ENCODE measurements at places on chromosomes 3 and 15.

- DNase-seq, result no peak
Measured at GRCh38 chr3:194476784-194477183, 10.0 kb downstream of the ATP13A3 start.

DNA sequence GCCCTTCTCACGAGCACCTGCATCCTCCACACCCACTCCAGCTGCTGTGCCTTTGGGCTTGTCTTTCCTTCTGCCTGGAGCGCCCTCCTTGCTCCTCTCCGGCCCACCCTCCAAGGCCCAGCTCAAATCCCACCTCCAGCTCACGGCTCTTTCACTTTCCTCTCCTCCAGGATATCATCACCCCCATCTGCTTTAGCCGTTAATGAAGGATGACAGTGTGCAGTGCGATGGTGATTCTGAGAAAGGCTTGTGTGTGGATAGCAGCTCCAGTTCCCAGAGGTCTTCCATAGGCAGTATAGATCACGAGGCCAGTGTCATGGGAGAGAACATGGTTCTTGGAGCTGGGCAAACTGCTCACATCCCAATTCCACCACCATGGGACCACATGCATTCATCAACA is 237.4 kb downstream of the TLE3 start:
- DNase-seq, result no peak

DNA sequence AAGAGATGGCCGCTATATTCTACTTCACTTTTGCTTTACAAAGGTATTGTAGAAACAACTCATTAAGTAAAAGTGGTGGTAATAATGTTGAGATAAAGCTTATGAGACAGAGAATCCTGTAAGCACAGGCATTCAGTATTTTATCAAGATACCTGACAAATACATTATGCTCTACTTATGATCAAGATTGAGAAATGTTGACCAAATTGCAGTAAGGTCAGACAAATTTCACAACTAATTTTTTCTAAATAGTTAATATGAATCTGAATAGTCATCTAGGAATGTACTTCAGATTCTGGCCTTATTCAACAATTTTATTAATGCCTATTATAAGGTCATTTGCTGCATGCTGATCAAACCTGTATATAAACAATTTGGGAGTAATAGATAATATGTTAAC is 95.1 kb upstream of the MBNL1 start:
- no peak for DNase-seq

- DNase-seq, result no peak
Measured at GRCh38 chr15:36617529-36618196, 38.2 kb downstream of the CDIN1 start.

DNA sequence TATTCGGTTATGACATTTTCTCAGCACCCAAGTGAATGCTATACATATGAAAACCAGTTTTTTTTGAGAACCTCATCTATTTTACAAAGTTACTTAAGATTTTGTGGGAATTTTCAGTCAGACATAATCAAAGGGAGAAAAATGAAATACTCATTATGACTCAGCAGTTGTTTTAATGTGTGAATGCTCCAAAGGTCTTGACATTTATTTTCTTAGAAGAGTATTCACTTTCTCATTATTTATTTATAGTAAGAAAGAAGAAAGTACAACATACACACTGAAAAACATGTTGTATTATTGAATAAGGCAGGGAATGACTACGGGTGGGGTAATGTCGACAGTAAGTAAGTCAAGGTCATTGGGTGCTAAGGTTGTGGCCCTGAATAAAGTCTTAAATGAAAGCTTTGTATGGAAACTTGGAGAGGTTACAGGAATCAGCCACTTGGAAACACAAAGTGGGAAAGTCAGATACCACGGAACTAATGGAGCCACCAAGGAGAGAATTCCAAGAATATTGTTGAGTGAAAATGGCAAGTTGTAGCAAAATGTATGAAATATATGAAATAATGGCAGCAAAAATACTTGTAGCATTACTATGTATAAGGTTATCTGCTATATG is 844.5 kb downstream of the TBL1XR1 start:
- DNase-seq, result peak; percentile 21

DNA sequence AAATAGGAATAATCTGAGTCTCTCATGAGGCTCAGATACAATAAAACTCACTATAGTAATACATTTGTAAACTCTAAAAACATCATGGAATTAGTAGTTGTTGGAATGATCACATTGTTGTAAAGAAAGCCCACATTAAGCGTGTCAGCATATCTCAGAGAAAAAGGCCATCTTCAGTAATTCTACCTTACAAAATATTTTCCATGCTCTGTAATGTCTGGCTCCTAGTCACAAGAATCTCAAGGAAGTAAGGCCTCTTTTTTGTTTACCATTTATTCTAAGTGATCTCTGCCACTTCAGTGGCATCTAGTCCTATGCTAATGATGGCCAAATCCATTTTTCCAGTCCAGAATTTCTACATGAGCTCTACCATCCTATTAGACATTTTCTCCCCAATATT is 240.2 kb upstream of the ZNF717 start:
- DNase-seq, result no peak

DNA sequence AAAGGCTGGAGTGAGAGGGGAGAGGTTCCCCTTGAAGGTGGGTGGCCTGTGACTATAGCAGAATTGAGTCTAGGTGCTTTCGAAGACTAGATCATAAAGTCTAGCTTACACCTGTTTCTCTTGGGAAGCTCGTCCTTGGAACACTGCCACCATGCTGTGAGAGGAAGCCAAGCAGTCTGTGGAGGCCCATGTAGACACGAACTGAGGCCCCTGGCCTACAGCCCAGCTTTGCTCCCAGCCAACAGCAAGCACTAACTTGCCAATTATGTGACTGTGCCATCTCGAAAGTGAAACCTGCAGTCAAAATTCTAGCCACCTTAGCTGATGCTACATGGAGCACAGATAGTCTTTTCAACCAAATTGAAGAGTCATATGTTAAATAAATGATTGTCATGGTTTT is 190.5 kb upstream of the NECTIN3 start:
- no peak for DNase-seq

GRCh38 chr3:64368257-64369020 is 143.2 kb upstream of the PRICKLE2 start:
- no peak for DNase-seq

DNA sequence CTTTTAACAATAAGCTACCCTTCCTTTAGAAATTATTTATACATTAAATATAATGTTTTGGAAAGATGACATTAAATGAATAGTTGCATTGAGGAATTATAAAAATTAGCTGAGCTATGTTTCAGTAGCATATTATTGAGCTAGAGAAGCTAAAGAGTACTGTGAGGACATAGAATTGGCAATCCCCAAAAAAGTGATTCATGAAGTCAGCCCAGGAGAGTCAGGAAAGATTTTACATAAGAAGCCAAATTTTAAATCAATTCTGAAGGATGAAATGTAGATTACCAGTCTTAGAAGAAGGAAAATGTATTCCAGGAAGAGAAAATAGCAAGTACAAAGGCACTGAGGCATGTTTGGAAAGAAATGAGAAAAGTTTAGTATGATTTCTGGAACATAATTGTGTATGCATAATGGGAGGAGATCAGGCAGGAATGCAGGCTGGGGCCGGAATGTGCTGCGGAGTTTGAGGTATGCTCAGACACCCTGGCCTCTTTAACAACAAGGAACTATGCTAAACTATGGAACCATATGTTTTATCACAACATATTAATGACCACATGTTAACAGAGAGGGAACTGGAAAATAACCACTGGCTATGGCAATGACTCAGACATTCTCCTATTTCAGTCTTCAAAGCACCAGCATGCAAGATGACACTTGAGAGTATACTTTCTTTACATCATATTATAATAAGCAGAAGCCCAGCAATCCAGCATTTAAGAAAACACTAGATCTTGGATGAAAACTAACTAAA is 103.3 kb upstream of the COL8A1 start:
- DNase-seq, result peak; percentile 30

DNA sequence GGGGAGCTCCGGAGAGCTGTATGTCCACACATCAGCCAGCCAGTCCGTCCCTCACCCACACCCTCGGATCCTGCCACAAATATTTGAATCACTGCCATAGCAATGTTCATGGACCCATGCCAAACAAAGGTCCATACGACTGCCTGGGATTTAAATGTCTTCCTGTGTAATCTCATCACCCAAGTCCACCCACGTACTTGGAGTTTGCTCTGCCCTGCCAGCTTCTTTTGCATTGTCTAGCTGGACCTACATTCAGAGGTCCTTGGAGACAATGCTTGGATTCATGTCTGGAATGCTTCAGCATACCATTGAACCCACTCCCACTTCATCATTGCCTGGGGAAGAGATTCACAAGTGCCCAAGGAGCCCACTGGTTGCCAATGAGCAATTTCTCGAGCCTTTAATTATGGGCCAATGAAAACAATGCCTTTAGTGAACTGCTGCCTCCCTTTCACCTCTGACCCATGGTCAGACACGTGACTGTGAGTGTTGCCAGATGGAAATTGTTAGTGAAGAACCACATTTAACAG is 90.4 kb upstream of the PHLDB2 start:
- peak; percentile 93 for DNase-seq

DNA sequence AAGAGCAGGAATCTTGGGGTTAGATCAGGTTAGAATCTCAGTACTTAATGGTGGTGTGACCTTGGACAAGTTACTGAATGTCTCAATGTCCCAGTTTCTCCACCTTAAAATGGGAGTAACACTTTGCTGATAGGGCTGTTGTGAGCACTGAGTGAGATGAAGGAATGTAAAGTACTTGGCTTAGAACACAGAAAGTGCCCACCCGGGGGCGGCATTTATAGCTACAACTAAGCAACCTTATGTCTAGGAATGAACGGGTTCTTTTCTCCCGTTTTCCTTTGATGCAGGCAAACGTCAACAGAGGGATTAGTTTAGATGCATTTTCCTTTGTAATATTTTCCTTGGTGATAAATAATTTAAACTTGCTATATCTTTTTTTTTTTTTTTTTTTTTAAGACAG is 176.6 kb downstream of the USP13 start:
- no peak for DNase-seq

GRCh38 chr3:13582366-13583250 is 33.7 kb downstream of the FBLN2 start:
- no peak for DNase-seq

GRCh38 chr3:193779933-193780332 is 186.9 kb downstream of the OPA1 start:
- DNase-seq, result no peak

- DNase-seq, result no peak
Measured at GRCh38 chr3:154356009-154356408, 31.7 kb upstream of the DHX36 start.

GRCh38 chr3:32310918-32311839 is 72.7 kb downstream of the CMTM8 start:
- no peak for DNase-seq

- no peak for DNase-seq
Measured at GRCh38 chr15:68551296-68551635, 27.5 kb upstream of the CORO2B start.

DNA sequence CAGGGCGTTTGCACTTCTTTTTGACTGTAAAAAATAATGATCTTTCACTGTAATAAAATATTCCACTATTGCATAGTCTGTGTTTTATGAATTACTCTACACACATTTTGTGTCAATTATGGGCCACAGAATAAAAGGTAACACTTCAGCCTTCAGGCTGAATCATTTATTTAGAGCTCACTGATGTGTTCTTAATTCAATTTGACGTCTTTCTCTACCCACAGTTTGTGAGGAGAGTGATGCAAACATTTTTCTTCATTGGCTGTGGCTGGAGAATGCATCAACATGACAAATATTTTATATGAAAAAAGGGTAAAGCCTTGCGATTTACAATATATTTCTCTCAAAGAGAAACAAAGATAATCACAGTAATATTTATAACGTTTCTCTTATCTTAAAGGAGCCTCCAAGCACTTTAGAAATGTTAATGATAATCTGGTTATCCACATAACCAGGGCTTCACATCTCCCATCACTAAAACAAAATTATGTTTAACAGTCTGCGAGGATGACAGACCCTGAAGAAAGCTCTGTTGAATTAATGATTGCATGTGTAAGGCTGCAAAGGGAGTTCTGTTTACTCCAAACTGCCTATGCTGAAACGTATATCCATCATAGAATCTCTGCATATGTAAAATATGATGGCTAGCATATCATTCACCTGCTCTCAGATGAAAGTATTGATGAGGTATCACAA is 951.3 kb downstream of the ZPLD1 start:
- DNase-seq, result no peak

DNA sequence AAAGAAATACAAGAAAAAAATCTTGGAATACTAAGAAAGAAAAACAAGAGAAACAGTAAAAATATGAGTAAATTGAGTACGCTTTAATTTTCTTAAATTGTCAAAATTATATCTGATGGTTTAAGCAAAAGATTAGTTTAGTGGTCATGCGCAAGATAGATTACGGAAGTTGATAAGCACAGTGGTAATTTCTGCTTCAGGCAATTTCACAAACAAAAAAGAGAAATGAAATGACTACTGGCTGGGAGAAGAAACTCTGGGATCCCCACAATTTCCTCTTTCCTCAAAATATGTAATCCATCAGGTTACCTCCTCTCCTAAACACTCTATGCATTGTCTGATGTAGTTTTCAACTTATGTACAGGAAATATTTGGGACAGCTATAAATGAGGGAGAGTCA is 9.0 kb downstream of the MYD88 start:
- DNase-seq, result no peak

- DNase-seq, result peak; percentile 27
Measured at GRCh38 chr3:173663696-173664111, 266.2 kb downstream of the NLGN1 start.
